ENCODE measurements at places on chromosomes 12 and 14.

GRCh38 chr12:31644536-31644935 lies 15.0 kb upstream of the ETFBKMT start:
- DNase-seq: peak; percentile 10
- H3K27me3 ChIP-seq: no peaks in the 10 kb centered on the region
- no peak overlapping the region for H3K4me3 ChIP-seq
- H3K36me3 ChIP-seq: no peaks in the 10 kb centered on the region
- H3K27ac ChIP-seq: no peak overlapping the region
- no peaks in the 10 kb centered on the region for H3K4me1 ChIP-seq

DNA sequence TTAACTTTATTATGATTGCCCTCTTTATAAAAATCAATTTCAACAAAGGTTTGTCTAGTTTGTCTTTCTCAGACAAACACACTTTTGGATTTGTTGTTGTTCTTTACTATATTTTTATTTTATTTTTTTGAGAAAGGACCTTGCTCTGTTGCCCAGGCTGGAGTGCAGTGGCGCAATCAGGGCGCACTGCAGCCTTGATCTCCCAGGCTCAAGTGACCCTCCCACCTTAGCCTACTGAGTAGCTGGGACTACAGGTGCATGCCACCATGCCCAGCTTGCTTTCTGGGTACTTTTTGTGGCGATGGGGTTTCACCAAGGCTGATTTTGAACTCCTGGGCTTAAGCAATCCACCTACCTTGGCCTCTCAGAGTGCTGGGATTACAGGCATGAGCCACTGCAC lies 64.4 kb upstream of the CFL2 start:
- DNase-seq: no peak
- no peak overlapping the region for H3K4me3 ChIP-seq
- no peak overlapping the region for H3K27ac ChIP-seq
- H3K4me1 ChIP-seq: no peaks in the 10 kb centered on the region
- peaks cover 3% of the 10 kb centered on the region for H3K36me3 ChIP-seq

- H3K27me3 ChIP-seq: no peaks in the 10 kb centered on the region
- H3K4me3 ChIP-seq: no peak overlapping the region
- H3K36me3 ChIP-seq: no peaks in the 10 kb centered on the region
- peaks cover under 1% of the 10 kb centered on the region for H3K4me1 ChIP-seq
These were observed 42.2 kb downstream of the FBXL14 start for GRCh38 chr12:1552171-1552570.

DNA sequence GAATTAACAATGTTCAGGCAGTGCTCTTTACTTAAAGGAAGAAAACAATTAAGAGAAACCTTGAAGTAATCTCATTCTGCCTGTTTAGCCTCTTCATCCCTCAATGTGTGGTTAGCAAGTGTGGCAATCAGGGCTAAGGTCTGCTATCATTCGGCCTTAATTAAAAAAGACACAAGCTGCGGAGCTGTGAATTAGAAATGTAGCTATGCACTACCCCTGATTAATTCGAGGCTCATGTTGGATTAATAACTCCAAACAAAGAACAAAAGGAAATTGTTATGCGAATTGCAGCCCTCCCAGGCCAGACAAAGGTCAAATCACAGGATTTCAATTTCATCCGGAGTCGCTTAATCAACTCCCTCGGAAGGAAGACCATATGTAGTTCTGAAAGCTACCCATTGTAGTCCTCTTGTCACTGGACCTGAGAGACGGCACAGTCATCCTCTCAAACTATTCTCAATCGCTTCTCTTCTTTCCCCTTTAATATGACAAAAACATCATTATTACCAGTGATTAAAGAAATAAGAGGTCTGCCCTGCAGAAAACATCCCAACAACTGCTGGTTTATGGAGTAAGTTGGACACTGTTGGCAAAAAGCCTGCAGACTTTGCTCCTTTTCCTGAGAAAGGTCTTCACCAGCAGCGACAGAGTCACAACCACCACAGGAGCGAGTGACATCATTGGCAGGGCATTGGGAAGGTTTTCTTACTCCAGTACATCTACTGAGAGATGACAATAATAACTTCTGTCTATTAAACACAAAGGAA lies 71.1 kb upstream of the SOX5 start:
- H3K4me1 ChIP-seq: no peaks in the 10 kb centered on the region
- DNase-seq: peak; percentile 26
- no peaks in the 10 kb centered on the region for H3K36me3 ChIP-seq
- no peaks in the 10 kb centered on the region for H3K27me3 ChIP-seq

- no peak overlapping the region for H3K27ac ChIP-seq
- H3K36me3 ChIP-seq: no peaks in the 10 kb centered on the region
- no peak overlapping the region for H3K4me3 ChIP-seq
These were observed 415.1 kb downstream of the BCAT1 start for GRCh38 chr12:24533716-24534352.

GRCh38 chr12:13247596-13247995 lies 51.1 kb downstream of the EMP1 start:
- no peak overlapping the region for H3K27ac ChIP-seq
- H3K4me3 ChIP-seq: no peak overlapping the region
- no peaks in the 10 kb centered on the region for H3K36me3 ChIP-seq
- no peak for DNase-seq
- no peaks in the 10 kb centered on the region for H3K27me3 ChIP-seq

DNA sequence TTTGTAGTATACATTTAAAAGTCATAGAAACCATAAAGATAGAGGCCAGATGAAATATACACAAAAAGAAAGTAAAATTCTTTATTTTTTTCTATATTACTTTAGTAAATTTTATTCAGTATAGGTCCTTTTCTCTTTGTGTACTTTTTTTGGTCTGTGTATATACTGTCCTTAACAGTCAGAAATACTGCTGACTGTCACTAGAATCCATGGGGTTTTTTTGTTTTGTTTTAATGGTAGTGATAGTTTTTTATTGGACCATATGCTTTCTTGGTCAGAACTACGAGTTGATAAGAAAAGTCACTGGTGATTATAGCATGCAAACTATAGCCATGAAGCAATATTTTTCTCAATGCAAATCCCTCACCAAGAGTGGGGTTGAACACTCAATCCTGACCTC lies 165.4 kb downstream of the FOXA1 start:
- H3K27ac ChIP-seq: no peak overlapping the region
- no peaks in the 10 kb centered on the region for H3K27me3 ChIP-seq
- no peak for DNase-seq
- H3K4me1 ChIP-seq: no peaks in the 10 kb centered on the region
- no peak overlapping the region for H3K4me3 ChIP-seq

DNA sequence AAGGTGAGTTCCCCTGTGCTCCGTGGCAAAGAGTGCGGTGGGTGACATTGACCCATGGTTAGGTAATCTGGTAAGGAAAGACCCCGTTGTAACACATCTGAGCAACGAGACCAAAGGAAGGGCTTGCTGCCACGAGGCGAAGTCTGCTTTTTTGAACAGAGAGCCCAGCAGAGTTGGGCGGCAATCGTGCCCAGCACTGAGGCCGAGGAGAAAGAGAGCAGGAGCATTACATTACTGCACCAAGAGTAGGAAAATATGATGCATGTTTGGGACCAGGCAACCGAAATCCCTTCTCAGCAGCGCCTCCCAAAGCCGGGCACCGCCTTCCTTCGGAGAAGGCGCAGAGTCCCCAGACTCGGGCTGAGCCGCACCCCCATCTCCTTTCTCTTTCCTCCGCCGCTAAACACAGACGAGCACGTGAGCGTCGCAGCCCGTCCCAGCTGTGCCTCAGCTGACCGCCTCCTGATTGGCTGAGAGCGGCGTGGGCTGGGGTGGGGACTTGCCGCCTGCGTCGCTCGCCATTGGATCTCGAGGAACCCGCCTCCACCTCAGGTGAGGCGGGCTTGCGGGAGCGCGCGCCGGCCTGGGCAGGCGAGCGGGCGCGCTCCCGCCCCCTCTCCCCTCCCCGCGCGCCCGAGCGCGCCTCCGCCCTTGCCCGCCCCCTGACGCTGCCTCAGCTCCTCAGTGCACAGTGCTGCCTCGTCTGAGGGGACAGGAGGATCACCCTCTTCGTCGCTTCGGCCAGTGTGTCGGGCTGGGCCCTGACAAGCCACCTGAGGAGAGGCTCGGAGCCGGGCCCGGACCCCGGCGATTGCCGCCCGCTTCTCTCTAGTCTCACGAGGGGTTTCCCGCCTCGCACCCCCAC lies at the start of gene HIF1A:
HIF1A (plus strand) TSS at position 684 of the 865 bp plus-strand sequence. CDS start 292 bp downstream, outside the sequence.
- peak within 1 kb of the TSS; percentile 81 for H3K4me3 ChIP-seq
- H3K27me3 ChIP-seq: no peaks in the 10 kb centered on the region
- no peaks in the 10 kb centered on the region for H3K36me3 ChIP-seq
- peaks cover 40% of the 10 kb centered on the region for H3K4me1 ChIP-seq
- DNase-seq: peak; percentile 100

DNA sequence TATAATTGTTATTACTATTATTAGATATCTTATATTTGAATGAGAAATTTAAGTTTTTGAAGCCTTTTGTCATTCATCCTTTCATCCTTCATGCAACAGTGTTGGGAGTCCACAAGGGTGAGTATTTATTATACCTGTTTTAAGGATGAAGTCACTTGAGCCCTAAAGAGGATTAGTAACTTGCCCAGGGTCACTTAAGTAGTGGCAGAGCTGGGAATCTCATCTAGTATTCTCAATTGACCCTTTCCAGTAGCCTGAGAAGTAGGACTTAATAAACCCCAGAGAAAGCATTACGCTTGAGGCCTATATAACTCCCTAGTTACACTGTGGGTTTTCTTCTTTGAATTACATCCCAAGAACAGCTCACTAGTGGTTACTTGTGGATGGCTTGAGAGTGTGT lies 119.8 kb downstream of the SRGAP1 start:
- no peaks in the 10 kb centered on the region for H3K4me1 ChIP-seq
- no peak overlapping the region for H3K4me3 ChIP-seq
- no peak for DNase-seq
- no peaks in the 10 kb centered on the region for H3K36me3 ChIP-seq
- no peaks in the 10 kb centered on the region for H3K27me3 ChIP-seq
- H3K27ac ChIP-seq: no peak overlapping the region

DNA sequence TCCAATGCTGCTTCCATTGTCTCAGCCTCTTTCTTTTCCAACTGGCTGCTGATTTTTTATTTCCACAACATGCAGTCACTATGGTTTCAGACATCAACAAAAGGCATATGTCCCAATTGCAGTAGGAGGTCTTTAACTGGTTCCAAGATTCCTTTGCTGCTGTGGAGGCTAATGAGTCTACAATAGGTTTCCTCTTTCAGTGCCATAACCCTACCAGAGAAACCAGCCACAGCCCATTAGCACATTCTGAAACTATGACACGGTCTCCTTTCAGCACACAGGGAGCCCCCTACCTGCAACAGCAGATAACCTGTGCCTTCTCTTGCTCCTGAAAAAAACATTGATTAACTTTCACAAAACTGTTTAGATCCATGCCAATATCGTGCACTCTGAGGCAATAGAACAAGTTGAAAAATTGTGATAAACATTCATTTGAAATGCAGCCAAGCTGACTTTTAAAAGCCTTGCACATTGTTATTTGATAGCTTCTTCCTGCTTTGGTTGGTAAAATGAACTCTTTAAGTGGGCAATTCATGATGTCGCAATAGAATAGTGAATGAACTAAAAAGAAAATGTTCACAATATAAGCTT lies 32.4 kb downstream of the PLEKHG7 start:
- no peaks in the 10 kb centered on the region for H3K4me1 ChIP-seq
- H3K36me3 ChIP-seq: no peaks in the 10 kb centered on the region
- no peak overlapping the region for H3K4me3 ChIP-seq
- no peak for DNase-seq

GRCh38 chr14:48247977-48248376 lies 572.6 kb upstream of the MDGA2 start:
- no peak overlapping the region for H3K27ac ChIP-seq
- no peaks in the 10 kb centered on the region for H3K4me1 ChIP-seq
- DNase-seq: no peak
- H3K36me3 ChIP-seq: no peaks in the 10 kb centered on the region

- H3K4me1 ChIP-seq: peaks cover 18% of the 10 kb centered on the region
- DNase-seq: peak; percentile 90
- no peak overlapping the region for H3K4me3 ChIP-seq
- H3K27ac ChIP-seq: peak overlapping the region; percentile 24
- H3K36me3 ChIP-seq: no peaks in the 10 kb centered on the region
- H3K27me3 ChIP-seq: no peaks in the 10 kb centered on the region
These were observed 10.9 kb upstream of the PIK3C2G start for GRCh38 chr12:18250313-18250916.

DNA sequence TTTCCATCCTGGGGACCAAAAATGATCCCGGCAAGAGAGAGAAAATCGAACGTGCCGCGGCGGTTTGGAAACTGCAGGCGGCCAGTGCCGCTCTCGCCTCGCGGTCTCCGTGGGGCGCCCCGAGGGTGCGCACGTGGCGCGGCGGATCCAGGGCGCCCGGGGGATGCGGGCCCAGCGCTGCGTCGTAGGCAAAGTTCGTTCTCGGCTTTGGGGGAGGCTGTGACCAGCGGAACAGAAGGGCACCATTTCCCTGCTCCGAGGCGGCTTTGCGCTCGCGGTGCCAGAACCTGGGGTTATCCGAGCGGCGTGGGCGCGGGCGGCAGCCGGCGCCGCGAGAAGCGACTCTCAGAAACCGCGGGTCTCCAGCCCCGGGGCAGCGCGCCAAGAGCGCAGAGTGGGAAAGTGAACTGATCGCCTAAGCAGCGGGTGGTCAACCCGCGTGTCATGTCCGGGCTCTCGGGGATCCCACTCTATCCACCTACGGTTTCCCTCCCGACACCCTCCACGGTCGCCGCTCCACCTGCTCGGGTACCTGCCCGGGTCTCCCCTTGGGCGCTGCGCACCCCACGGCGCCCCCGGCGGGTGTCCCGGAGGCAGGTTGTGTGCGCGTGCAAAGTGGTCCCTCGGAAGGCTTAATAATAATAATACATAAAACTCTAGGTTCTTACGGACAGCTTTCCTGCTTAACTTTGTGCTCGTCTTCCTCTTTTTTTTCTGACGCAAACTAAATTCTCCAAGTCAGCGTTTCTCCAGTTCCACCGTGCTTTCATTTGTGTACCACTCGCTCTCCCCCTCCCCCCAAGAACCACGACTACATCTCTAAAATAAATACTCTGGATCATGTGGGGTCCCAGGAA lies 1.2 kb downstream of the ESRRB start:
- peak overlapping the region; percentile 37 for H3K4me3 ChIP-seq
- DNase-seq: no peak
- peaks cover 5% of the 10 kb centered on the region for H3K27me3 ChIP-seq
- H3K27ac ChIP-seq: no peak overlapping the region
